GM06990 (cell line): ENCODE measurements at places on chromosomes 12 and 14.

DNA sequence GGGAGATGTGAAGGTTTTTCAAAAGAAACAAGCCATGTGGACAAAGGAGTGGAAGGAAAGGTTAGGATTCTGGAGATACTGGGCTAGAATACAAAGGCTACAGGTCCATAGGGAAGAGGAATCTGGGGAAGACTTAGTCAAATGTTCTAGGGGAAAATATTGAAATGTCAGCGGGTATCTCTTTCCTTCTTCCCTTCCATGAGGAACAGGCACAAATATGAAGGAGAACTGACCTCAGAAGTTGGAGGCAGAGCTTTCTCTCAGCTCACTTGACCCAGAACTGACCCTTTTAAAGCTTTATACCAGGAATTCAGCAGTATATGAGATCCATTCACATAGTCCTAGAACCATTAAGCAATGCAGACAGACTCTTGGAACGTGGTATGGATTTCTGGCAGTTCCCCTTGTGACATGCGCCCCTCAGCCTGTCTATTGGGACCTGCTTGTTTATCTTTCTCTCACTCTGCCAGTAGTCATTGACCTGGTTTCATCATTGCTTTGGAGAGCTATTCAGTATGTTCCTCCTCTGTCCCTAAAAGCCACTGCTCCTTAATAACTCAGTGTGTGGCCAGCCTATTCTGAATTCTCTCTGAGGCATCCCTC, 43.0 kb upstream of the GSG1 start:
- no peak for DNase-seq

DNA sequence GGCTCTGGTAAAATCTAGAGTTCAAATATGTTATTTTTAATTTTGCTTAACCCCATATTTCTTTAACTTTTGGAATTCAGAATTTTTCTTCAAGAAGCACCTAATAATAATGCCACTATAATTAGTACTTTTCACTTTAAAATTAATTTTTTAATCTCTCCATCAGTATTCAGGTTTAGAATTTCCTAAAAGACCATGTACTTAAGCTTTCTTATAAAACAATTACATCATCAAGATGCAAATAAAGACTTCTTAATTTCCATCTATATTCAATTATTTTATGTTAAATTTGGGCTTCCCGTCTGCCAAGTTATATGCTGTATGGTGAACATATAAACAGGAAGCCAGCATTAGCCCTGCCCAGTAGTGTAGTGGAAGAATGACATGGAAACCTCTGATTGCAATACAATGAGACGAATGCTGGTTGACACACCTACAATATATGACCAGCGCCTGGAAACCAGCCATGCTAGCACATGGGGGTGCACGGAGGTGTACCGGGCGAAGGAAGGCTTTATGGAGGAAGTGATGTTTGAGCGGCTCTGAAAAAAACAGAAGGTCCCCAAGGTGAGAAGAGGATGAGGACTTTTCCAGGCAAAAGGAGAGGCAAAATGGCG, 82.2 kb downstream of the LLPH start:
- no peak for DNase-seq

DNA sequence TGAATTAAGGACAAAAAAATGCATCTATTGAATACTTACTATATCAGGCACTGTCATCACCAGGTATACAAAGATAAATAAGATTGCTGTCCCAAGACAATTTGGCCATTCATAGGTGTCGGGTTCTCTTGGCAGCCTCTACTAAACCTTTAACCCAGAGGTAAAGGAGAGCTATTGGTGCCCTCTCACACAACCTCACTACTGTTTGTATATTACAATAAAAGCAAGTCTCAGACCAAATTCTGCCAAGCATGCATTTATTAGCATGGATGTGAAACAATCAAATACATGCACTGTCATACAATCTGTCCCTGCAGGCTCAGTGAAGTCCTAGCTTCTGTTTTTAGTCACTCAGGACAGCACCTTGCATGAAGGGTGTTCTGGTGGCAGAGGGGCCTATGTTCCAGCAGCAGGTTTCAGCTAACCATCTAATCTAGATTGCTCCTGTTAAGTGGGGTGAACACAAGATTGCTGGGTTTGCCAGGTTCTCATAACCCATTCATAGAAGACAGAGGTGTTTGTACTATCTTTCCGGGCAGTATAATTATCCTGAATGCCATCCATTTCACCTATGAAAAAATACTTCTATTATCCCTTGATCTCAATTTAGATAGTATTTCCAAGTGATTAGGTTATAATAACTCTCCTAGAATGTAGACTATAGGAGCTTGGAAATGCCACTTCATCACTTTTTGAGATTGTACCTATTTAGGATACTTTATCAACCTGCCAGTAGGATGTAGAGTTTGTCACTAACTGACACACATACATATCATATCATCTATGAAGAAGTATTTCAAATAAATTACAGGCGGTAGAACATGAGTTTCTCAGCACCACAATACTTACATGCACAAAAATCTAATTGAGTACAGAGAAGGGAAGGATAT, 254.0 kb upstream of the KRR1 start:
- no peak for DNase-seq

DNA sequence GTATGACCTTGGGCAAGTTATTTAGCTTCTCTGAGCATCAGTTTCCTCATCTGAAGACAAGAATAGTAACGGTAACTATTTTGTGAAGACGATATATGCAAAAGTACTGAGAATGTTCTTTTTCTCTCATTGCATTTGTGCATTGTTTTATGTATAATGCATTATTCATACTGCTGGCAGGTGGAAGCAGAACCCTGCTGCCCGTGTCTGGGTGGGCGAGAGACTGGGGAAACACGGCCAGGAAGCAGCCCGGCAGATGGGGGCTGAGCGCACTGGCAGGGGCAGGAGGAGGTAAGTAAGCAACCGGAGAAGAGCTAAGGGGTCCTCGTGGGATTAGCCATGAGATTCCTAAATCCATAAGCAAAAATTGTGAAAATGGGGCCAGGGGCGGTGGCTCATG, 115.8 kb upstream of the MED13L start:
- no peak for DNase-seq

DNA sequence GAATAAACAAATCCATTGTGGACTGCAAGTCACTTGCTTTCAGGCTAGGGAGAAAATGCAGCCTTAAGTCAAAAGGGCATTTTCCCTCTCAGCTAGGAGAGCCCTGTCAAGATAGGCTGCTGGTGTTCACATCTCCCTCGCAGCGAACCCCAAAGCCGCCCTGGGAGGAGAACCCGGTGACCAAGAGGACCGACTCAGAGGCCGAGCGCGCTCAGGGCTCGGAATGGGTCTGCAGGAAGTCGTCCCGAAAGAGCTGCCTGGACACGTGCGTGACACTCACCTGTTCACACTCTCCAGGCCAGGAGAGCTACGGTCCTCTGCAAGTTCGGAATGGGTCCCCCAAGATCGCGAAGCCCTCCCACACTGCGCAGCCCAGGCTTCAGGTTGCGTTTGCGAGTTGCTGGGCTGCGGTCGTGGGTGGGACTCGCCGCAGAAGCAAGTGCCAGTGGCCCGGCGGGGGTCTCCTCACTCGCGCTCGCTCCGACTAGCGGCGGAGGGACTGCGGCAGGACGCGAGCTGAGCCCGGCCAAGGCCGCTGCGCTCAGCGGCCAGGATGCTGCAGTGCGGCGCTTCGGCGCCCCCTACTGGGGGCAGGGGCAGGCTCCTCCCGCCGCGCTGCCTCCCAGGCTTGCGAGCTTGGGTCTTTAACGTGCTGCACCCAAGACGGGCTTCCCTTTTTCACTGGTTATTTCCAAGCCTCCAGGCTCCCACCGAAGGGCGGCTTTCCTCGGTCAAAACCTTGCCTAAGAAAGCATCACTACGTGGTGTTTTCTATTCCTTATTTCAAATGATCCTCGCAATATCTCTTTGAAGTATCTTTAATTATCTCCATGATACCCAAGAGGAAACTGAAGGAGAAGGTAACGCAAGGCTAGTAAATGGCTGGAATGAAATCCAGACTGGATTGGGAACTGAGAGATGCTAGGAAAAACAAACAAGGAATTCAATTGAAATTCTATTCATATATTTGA, at the start of gene RERG:
Gene RERG (minus strand): TSS at position 503 of the 971 bp plus-strand sequence. CDS start 3,928 bp downstream, outside the sequence.
- DNase-seq: peak; percentile 79

DNA sequence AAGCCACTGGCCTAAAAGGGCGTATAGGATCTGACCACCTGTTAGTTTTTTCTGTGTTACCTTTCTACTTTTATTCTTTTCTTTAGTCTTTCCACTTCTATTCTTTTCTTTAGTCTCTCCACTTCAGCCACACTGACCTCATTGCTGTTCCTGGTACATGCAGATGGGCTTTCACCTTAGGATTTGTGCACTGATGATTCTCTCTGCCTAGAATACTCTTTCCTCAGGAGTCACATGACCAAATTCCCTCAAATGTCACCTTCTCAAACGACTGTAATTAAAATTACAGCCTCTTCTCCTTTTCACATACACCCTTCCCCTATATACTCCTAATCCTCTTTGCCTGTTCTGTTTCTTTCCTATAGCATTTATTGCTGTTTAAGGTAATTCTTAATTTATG, 36.0 kb downstream of the GPHN start:
- no peak for DNase-seq

- no peak for DNase-seq
These were observed 17.0 kb upstream of the SRSF5 start for GRCh38 chr14:69749956-69750355.

DNA sequence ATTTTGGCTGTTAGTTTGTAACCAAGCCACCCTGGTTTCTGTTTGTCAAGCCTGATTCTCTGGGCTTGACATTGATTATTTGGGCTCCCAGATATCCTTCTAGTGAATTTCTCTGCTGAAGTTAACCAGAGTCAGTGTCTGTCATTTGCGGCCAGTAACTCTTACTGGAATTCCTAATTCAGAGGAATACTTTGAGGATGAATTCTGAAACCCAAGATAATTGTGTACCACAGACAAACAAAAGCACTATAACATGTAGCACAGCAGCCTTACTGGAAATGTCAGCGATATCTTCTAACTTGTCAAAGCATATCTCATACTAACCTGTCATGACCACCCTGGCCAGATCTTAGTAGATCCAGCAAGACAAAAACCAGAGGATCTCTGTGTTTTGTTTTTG, 84.4 kb upstream of the HIF1A start:
- DNase-seq: no peak

DNA sequence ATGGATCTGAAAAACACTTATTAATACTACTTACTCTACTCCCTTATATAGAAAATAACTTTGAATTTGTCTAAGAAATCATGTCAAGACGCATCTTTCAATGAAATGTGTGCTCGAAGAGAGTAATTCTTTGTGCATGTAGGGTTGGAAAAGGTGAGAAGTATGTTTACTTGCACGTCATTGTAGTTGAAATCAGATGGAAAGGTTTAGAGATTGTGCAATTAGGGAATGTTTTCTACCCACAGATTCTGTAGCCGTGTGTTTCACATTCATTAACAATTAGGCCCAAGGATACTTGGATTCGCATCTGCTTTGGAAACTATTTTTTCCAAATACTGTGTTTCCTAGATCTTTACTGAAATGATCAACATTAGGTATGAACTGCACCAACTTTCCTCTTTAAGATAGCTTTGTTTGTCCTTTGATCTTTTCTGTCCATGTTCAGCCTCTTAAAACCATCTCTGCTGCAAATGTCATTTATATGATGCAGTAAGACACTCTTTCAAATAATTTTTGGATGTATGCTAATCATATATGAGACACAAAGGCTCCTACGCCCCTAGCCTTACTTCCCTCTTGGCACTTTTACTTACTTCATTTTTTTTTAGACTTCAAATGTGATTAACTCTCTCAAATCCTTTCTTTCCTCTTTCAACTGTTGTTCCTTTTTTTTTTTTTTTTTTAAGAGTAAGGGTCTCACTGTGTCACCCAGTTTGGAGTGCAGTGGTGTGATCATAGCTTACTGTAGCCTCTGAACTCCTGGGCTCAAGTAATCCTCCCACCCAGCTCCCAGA, 58.0 kb upstream of the PSMA6 start:
- no peak for DNase-seq

GRCh38 chr14:52014601-52015267, 25.4 kb downstream of the RTRAF start:
- no peak for DNase-seq

GRCh38 chr12:92431146-92431545, 271.6 kb upstream of the PLEKHG7 start:
- DNase-seq: no peak

- DNase-seq: no peak
These were observed 52.9 kb downstream of the SPTB start for GRCh38 chr14:64826845-64827244.

GRCh38 chr12:29350080-29350479, 30.9 kb downstream of the ERGIC2 start:
- DNase-seq: no peak

GRCh38 chr12:65536351-65536750, 257.9 kb downstream of the MSRB3 start:
- DNase-seq: no peak

DNA sequence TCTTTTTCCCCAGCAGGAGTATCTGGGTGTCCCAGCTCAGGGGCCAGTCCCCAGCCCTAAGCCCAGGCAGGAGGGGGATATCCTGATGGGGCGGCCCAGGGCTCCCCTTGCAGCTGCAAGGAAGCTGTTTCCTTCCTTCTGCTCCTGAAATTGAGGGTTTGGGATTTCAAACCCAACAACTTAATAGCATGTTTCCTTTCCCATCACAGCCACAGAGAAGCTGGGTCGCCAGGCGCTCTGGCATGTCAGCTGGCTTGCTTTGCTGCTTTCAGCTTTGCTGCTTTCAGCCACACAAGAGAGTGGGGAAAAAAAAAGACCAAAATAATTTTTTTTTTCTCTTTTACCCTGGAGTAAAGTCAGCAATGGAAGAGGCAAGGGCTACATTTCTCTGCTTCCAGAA, 30.0 kb downstream of the HVCN1 start:
- DNase-seq: no peak

GRCh38 chr14:22598896-22599244, 770 bp downstream of the ABHD4 start:
- no peak for DNase-seq

DNA sequence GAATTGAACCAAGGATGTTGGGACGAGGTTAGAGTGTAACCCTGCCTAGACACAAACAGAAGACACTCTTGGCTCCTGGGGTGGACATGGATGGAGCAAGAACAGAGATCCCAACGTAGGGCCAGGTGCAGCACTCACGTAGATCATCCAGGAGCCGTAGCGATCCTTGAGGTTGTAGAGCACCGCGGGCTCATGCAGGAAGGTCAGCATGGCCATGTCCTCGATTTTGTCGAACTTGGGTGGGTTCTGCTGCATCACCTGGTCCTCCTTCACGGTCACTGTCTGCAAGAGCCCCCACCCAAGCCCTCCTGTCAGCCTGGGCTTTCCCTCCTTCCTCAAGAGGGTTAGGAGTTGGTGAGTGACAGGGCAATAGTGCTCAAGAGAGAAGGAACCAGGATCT, 2.5 kb downstream of the MYH7 start:
- DNase-seq: no peak

- DNase-seq: no peak
These were observed 14.6 kb upstream of the TCTN1 start for GRCh38 chr12:110599334-110599733.

DNA sequence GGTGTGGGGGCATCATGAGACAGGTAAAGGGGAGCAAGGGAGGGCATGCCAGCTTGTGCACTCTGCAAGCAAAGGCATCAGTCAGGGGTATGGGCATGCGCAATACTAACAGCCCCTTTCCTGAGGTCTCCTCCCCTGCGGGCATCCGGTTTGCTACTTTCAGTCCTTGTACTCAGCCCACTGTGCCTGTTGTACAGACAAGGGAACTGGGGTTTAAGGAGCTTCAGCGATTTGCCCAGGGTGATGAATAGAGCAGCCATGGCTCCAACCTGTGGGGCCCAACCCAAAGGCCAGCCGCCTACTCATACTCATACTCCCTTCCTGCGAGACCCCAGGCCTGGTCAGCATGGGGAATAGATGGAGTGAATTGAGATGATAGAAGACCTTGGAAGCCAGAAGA, 66.7 kb downstream of the GALNT16 start:
- no peak for DNase-seq
